NCI-H774 (cell line): ENCODE measurements at places on chromosomes 12 and 14.
A peak's percentile ranks its signal among the peaks of the same experiment; 100 is the strongest.

DNA sequence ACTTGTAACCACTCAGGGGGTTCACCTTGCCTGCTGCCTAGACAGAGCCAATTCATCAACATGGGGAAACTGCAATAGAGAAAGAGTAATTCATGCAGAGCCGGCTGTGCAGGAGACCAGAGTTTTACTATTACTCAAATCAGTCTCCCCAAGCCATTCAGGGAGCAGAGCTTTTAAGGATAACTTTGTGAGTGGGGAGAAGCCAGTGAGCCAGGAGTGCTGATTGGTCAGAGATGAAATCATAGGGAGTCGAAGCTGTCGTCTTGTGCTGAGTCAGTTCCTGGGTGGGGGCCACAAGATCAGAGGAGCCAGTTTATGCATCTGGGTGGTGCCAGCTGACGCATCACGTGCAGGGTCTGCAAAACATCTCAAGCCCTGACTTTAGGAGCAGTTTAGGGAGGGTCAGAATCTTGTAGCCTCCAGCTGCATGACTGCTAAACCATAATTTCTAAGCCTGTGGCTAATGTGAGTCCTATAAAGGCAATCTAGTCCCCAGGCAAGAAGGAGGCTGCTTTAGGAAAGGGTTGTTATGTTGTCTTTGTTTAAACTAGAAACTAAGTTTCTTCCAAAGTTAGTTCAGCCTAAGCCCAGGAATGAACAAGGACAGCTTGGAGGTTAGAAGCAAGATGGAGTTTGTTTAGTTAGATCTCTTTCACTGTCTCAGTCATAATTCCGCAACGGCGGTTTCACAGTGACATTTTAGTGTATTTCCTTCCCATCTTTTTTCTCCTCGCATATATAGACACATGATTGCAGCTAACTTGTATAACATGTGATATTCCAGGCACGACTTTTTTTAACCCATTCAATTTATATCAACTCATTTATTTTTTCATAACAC is 68.9 kb upstream of the NCOR2 start:
- no peak for DNase-seq

- no peak for DNase-seq
Observed at GRCh38 chr12:53951577-53952334, 2.9 kb upstream of the HOXC12 start.

DNA sequence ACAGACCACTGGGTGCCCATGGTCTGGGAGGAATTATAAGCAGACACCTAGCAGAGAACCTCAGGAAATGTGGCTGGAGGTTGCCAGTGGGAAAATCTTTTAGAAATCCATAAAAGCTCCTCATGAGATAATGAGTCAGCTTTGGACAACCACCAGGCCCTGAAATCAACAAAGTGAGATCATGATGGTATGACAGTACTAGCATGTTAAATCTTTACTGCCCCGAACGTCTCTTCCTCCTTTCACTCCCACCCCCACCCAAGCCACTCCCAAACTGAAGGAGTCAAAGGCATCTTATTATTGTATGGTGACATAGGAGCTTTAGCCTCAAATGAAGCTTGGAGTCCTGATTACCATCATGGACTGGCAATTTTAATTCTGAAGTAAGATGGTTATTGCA is 240.0 kb downstream of the DIO2 start:
- DNase-seq, result no peak

GRCh38 chr12:105672121-105672975 is 341.9 kb downstream of the C12orf75 start:
- DNase-seq, result no peak

GRCh38 chr14:60760644-60761364 is 26.2 kb downstream of the MNAT1 start:
- DNase-seq, result peak; percentile 66

- no peak for DNase-seq
Observed at GRCh38 chr14:35999294-35999693, 173.2 kb downstream of the BRMS1L start.

DNA sequence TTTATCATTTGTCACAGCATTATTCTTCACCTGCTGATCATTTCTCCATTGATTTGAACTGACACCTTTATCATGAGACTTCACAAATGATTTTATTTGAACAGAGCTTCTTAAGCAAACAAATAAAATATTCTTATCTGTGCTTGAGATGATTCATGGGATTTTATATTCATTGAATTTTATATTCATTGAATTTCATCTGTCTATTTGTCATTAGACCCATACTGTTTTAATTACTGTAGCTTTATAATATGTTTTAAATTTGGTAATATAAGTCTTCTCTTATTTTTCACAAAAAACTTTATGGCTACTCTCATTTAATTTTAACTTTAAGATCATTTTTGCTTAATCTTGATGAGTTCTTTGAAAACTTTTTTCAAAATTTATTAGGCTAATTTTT is 777.4 kb upstream of the TBX3 start:
- DNase-seq, result no peak

GRCh38 chr12:66775871-66776270 is 97.0 kb upstream of the GRIP1 start:
- DNase-seq, result no peak

GRCh38 chr14:76810953-76811400 is 1.7 kb downstream of the ANGEL1 start:
- no peak for DNase-seq
